ENCODE measurements at places on chromosomes 3 and 15.
A peak's percentile ranks its signal among the peaks of the same experiment; 100 is the strongest.

- DNase-seq = no peak
Measured at GRCh38 chr3:69357196-69357595, 28.7 kb downstream of the FRMD4B start.

GRCh38 chr3:65080432-65080831 is 392.6 kb upstream of the ADAMTS9 start:
- no peak for DNase-seq

GRCh38 chr3:18099611-18100010 is 325.5 kb downstream of the SATB1 start:
- DNase-seq = no peak

GRCh38 chr15:78979456-78980320 is 34.8 kb upstream of the CTSH start:
- DNase-seq = peak; percentile 25

GRCh38 chr15:27353856-27354255 is 382.9 kb downstream of the GABRG3 start:
- DNase-seq = no peak

DNA sequence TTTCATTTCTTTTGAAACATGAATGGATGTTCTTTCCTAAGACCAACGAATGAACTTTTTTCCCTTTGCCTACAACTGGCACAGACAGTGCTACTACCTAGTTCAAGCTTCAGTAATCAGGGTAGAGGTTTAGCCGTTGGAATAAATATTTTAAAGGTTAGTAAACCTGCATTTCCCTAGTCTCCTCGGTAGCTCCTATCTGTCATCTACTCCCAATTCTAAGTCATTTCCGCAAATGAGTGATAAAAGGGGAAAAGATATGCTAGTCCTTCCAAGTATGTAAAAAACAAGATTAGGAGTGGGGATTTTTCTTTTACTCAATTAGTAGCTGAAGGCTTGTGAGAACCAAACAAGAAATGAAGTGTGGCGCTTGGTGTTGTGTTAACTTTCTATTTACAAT is 15.2 kb downstream of the SLTM start:
- no peak for DNase-seq
